ENCODE measurements at places on chromosomes 6 and 20.

DNA sequence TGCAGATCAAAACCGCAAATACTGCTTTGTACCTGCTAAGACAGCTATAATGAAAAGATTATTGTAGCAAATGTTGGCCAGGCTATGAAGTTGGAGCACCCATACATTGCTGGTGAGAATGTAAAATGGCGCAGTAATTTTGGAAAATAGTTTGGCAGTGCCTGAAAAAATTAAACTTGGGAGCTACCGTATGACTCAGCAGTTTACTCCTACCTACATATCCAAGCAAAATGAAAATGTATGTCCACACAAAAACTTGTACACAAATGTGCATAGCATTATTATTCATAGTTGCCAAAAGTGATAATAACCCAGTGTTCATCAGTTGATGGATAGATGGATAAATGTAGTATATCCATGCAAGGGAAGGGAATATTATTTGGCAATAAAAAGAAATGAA lies 13.3 kb downstream of the DSTN start:
- DNase-seq = no peak

GRCh38 chr20:35490736-35491181 lies 35.4 kb downstream of the CEP250 start:
- DNase-seq = peak; percentile 87

- peak; percentile 3 for DNase-seq
Observed at GRCh38 chr20:3687655-3688054, 5.8 kb upstream of the ADAM33 start.

DNA sequence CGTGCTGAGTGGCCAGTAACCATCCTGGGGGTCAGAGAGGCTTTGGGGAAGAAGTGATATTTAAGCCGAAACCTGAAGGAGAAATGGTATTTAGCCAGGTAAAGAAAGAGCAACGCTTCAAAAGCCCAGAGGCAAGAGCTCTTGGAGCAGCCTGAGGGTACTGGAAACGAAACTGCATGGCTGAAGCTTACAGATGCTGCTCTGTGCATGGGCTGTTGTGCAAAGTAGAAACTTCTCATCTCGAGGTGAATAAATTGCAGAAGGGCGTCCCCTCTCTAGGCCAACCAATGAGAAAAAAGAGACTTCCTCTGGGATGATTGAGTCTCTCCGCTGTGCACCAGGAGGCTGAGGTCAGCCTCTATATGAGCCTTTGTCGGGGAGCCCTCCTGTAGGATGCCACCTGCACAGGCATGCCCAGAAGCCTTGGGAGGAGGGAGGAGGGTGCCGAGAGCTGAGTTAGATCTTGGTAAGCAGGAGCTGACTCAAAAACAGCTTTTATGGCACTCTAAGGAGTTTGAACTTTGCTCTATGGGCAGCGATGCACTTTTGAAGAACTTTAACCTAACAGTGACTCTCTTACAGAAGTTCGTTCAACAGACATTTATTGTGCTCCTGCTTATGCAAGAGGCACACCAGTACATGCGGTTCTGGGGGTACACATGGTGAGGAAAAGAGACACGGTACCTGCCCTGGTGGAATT lies 61.6 kb upstream of the EDN1 start:
- peak; percentile 0 for DNase-seq

DNA sequence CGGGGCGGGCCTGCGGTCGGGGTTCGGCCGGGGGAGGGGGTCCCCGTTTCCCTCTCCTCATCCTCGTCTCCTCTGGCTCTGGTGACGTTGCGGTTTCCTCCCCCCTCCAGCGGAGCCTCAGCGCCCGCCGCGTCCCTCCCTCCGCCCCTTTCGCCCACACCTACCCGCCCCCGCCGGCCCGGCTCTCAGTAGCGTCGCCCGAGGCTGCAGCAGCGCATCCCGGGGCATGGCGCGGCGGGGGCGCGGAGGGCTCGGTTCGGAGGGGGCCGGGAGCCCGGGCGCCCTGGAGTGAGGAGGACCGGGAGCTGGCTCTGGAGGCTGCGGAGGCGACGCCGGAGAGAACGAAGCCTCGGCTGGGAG lies at the start of gene DSE:
Gene DSE, plus strand, starts transcription at position 188 of the 360 bp plus-strand sequence. CDS start 28,304 bp downstream, outside the sequence.
- DNase-seq = no peak

GRCh38 chr6:106186172-106186571 lies 100.0 kb downstream of the PRDM1 start:
- no peak for DNase-seq

DNA sequence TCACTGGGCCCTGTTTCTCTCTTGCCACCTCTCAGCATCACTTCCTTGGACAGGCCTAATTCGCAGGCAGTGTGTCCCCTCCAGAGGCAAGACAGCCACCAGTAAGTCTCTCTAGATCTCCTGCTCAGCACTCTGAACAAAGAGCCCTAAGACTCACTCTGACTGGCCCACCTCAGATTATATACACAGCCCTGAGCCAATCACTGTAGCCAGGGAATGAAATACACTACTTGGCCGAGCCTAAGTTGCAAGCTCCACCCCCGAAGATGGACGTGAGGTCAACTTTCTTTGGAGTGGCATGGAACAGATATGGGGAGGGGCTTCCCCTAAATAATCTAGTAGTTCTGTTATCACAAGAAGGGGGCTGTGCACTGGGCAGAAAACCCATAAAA lies 4.1 kb downstream of the BPI start:
- no peak for DNase-seq

DNA sequence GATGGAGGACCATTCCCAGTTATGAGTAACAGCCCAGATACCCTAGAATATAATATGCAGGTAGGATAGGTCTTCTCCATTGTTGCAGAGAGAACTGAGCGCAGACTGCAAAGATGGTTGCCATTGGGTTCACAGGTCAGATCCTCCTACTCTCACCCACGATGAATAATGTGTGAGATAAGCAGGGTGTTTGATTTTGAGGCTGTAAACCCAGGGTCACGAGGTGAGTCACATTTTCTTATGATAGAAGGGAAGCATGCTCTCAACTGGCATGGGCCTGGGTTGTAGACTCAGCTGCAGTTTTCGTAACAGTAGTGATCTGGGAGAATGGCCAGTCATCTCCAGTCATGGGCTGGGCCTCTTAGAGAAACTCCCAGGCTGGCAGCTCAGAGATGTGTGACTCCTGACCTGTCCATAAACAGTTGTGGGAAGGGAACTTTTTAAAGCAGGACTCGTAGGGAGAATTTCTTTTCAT lies 74.2 kb downstream of the CD164 start:
- peak; percentile 92 for DNase-seq

GRCh38 chr6:156870924-156871539 lies 93.9 kb downstream of the ARID1B start:
- peak; percentile 10 for DNase-seq

DNA sequence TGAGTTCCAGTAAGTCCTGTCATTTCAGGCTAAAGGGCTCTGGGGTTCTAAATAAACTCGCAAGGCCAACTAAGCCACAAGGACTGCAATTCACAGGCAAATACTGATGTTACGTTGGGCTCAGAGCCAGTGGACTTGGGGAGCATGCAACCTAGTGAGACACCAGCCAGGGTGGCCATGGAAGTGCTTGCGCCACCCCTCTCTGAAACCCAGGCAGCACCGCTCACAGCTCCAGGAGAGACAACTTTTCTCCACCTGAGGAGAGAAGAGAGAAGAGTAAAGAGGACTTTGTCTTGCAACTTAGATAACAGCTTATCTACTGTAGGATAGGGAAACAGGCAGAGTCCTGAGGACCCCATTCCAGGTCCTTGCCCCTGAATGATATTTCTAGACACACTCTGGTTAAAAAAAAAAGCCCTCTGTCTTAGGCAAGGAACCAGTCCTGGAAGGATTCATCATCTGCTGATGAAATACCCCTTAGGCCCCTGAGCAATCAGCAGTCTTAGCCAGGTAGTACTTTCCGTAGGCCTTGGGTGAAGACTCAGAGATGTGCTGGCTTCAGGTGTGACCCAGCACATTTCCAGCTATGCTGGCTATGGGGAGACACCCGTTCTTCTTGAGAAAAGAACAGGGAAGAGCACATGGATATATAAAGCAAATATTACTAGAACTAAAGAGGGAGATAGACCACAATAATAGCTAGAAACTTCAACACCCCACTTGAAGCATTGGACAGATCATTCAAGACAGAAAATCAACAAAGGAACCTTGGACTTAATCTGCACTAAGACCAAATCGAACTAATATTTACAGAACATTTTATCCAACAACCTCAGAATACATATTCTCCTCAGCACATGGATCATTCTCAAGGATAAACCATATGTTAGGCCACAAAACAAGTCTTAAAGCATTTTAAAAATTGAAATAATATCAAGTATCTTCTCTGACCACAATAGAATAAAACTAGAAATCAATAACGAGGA lies 31.5 kb upstream of the TBC1D32 start:
- no peak for DNase-seq

GRCh38 chr20:22584522-22584921 lies at the start of gene FOXA2:
Gene FOXA2, minus strand, starts transcription at chr20:22584572. Its CDS starts 294 bp downstream, at chr20:22584278.
- no peak for DNase-seq

DNA sequence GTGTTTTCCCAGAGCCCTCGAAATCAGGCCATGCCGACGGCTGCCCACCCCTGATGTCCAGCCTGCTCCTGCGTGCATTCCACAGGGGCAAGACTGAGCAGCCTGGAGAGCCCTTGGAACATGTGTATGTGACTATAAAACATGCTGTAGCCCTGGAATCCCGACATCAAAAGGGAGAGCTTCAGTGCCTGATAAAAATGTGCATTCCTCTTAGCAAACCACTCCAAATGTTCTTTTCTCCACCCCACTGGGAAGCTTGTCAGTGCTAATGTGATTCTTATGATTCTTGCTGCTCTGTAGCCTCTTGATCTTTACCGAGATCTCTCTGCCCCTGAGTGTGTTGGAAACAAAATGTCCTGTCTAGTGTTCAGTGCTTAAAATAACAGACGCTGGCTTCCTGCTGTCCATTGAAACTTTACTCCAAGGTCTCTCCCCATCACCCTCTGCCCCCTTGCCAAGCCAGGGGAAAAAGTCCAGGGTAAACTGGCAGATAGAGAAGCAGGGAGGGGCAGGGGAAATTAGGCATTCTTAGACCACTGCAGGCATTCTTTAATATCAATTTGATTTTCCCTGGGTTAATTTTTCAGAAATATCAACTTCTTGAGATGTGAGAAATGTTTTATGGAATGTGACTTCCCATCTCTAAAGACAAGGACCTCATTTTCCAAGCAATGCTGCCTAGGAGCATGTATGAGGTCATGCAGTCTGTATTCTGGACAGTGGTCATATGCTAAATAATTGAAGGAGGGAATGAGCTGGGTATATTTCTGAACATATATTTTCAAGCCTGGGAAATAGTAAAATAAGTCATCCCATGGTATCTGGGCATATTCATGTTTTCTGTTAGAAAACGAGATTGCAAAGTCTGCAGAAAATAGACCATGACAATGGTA lies 73.8 kb upstream of the ISM1 start:
- no peak for DNase-seq

GRCh38 chr6:163860287-163861081 lies 446.0 kb downstream of the QKI start:
- peak; percentile 66 for DNase-seq

DNA sequence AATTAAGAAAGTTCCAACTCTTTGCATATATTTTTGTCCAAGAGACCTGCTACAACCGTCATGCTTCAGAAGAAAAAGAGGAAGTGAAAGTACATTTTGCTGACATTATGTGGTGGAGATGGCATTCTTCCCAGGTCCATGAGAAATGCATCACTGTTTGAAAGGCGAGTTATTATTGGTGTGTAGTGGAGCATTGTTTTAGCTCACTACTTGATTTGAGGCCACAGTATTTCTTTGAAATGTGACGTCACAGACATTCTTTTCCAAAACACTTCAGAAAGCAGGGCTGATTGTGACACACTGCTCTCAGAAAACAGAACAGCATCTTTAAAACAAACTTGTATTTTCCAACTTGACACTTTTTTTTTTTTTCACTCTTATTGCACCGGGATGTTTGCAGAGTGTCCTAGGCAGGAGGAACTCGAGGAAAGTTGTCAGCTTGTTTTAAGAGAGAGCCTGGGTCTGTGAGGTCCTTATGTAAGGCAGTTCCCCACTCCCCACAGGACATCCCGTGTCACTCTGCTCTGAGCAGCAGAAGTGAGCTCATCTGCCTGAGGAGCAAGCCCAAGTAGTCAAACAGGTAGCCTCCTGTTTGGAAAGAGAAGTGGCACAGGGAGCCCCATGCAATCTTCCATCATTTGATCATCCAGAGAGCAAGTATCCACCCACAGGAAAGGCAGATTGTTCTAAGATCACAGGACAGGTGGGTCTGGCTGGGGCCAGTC lies 1.1 kb downstream of the SPTLC3 start:
- DNase-seq = peak; percentile 98

DNA sequence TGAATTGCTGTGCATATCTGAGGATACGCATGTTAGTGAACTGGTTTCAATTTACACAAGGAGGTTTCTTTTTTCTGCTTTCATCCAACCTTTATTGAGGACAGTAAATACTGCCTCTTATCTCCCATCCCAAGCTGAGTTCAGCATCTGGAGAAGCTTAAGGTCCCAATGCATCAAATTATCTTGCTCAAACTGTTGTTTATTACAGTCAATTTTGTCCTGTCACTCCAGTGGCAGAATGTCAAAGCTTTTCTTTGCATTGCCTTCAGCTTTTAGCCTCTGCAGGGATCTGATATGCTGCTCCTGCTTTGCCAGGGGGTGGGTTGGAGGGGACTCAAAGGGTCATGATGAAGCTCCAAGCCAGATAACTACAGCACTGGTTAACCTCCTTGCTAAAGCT lies 435.4 kb upstream of the SOX4 start:
- DNase-seq = no peak

- DNase-seq = no peak
Observed at GRCh38 chr6:110353457-110354001, 4.6 kb downstream of the METTL24 start.

DNA sequence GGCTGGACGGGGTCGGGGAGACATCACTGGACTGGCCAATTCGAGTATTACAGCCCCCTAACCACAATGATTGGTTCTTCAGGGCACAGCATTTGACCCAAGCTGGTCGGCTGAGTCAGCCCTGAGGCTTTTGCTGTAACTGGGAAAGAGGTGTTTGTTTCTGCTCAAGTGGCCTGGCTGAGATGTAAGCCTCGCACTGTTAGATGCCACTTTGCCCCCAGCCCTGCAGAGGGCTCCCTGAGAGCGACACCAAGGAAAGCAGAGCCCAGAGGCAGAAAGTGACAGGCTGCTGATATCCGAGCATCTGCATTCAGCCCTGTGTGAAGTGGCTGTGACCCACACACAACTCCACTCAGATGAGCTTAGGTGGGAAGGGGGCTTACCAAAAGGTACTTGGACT lies 19.4 kb downstream of the ERGIC3 start:
- peak; percentile 41 for DNase-seq

DNA sequence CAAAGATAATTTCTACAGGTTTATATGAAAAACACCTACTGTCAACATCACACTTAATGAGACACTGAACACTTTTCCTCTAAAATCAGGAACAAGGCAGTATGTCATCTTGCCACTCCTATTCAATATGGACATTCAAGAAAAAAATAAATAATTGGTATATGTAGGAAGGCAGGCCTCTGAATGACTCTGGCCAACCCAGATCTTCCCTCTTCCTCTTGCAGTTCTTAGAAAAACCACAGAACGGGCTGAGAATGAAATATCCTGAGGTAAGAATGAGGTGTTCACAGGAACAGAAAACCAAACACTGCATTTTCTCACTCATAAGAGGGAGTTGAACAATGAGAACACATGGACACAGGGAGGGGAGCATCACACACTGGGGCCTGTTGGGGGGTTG lies 1207.2 kb upstream of the CITED2 start:
- DNase-seq = peak; percentile 74

GRCh38 chr6:146056506-146056905 lies 27.6 kb downstream of the GRM1 start:
- peak; percentile 2 for DNase-seq
